Placental epithelial cell (primary cell): ENCODE measurements at places on chromosomes 6 and 20. TPM values are rescaled to one million over a fixed set of nuclear protein-coding genes. Genes with fewer than 3 reads are reported as not detected.

XKR7 gene
- under 0.01 TPM in 1 of 2 replicates, not detected in the other for total RNA-seq

ME1 gene
- 9.0 and 26.7 TPM in 2 replicates for total RNA-seq

COL19A1 gene
- under 0.01 and 0.11 TPM in 2 replicates for total RNA-seq

PLAGL1 gene
- total RNA-seq = 33.5 and 49.1 TPM in 2 replicates

HTR1E gene
- under 0.01 TPM in 1 of 2 replicates, not detected in the other for total RNA-seq

MAK gene
- under 0.01 TPM in 1 of 2 replicates, not detected in the other for total RNA-seq

ZDHHC14 gene
- total RNA-seq = 11.4 and 14.1 TPM in 2 replicates

SLC4A11 gene
- total RNA-seq = 1.6 and 2.2 TPM in 2 replicates

ZNF831 gene
- total RNA-seq = not detected in 2 replicates
